ENCODE measurements at places on chromosomes 4 and X.

GRCh38 chrX:38341442-38341841 is 11.0 kb upstream of the OTC start:
- no peak for DNase-seq

GRCh38 chrX:6095469-6095868 is 133.2 kb downstream of the NLGN4X start:
- no peak for DNase-seq

- no peak for DNase-seq
Observed at GRCh38 chrX:18885328-18886004, 98.4 kb downstream of the PHKA2 start.

GRCh38 chr4:169723207-169723965 is 34.4 kb downstream of the HPF1 start:
- no peak for DNase-seq

DNA sequence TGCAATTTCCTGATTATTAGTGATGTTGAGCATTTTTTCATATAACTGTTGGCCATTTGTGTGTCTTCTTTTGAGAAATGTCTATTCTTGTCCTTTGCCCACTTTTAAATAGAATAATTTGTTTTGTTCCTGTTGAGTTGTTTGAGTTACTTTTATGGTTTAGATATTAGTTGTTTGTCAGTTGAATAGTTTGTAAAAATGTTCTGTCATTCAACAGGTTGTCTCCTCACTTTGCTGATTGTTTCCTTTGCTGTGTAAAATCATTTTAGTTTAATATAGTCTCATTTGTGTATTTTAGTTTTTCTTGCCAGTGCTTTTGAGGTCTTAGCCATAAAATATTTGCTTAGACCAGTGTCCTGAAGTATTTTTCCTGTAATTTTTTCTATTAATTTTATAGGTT is 181.8 kb upstream of the GLRA2 start:
- DNase-seq = no peak

- no peak for DNase-seq
Observed at GRCh38 chr4:94408549-94409374, 43.0 kb upstream of the PDLIM5 start.

GRCh38 chr4:101253121-101253520 is 94.2 kb downstream of the PPP3CA start:
- DNase-seq = no peak

DNA sequence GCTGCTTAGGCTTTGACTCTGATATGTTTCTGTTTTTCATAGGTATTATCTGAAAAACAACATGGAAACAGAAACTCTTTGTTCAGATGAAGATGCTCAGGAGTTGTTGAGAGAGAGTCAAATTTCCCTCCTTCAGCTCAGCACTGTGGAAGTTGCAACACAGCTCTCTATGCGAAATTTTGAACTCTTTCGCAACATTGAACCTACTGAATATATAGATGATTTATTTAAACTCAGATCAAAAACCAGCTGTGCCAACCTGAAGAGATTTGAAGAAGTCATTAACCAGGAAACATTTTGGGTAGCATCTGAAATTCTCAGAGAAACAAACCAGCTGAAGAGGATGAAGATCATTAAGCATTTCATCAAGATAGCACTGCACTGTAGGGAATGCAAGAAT is 238.6 kb downstream of the RAPGEF2 start:
- no peak for DNase-seq

DNA sequence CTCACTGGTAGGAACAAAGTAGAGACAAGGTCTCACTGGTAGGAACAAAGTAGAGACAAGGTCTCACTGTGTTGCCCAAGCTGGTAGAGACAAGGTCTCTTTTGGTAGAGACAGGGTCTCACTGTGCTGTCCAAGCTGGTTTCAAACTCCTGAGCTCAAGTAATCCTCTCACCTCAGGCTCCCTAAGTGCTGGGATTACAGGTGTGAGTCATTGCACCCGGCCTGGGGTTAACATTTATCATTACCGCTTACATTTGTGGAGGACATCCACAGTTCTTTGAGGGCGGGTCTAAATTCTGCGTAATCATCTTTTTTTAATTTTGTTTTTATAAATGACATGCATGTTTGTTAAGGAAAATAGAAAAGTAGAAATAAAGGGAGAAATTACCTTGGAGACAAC is 12.0 kb downstream of the RAB33B start:
- DNase-seq = no peak

DNA sequence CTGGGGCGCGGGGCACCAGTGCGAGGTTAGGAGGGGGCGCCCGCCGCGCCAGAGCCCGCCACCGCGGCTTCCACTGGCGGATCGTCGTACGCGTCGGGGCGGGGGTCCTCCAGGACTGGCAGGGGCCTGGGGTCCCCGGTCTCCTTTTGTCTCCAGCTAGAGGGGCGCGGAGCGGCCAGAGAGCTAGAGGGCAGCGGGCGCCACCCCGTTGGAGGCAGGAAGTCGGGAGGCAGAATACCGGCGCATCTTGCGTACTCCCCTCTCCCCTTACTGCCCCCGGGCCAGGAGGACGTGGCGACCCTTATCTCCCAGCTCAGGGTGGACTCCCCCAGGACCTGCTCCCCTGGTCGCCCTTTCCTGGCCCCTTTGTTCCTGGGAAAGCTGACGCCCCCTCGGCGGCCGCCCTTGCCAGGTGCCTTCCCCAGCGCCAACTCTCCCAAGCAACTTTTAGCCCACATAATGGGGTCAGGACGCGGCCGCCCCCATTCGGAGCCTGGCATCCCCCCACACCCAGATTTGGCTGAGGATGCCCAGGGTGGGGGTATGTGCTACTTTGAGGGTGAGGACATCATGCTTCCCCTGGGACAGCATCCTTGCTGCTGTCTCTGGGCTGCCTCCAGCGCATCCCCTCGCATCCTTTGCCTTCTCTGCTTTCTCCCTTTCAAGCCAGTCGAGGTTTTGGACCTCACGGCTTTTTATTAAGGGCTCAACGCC is 933 bp downstream of the CNKSR2 start:
- DNase-seq = no peak

- no peak for DNase-seq
Observed at GRCh38 chr4:80124246-80125211, 51.5 kb upstream of the ANTXR2 start.

GRCh38 chr4:93346840-93347239 is 481.7 kb upstream of the ATOH1 start:
- no peak for DNase-seq

All from stimulated activated CD4-positive, alpha-beta T cell treated with anti-CD3 and anti-CD28 coated beads, Interleukin-1b, Interleukin-23, amount 100 ng/mL, for 48 hours (primary cell).